CD8-positive, alpha-beta memory T cell (primary cell): ENCODE measurements at places on chromosomes 4 and X.

GRCh38 chr4:59060002-59060846, 1950.0 kb upstream of the IGFBP7 start:
- DNase-seq, result no peak
- H3K36me3 ChIP-seq, result no peaks in the 10 kb centered on the region
- no peak overlapping the region for H3K27ac ChIP-seq
- H3K4me3 ChIP-seq, result no peak overlapping the region

DNA sequence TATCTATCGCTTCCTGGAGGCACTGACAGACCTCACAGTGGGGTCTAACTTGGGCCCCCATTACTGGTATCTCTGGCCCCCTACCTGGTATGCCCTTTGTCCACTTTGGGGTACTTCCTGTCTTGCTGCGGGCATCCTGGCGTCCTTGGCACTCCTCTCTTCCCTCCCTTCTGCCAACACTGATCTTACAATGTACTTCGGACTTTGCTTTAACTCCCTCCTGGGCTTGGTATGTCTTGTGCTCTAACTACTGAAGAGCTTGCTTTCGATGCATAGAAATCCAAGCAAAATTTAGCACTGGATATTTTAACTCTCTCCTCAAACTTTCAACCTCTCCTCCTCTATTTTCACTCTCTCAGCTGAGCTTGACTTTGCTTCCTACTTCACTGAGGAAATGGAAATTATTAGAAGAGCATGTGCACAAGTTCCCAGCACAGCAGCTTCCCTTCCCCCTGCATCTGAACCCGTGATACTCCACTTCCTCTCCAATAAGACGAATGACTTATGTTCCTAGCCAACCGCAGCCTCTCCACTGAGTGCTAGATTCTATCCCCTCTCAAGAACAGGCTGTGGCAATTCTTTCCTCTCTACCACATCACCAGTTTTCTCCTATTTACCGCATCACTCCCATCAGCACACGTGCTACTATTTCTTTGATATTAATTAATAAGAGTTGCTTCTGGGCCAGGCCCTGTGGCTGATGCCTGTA, 52.9 kb downstream of the SUPT20HL2 start:
- no peak for DNase-seq
- H3K4me1 ChIP-seq, result no peaks in the 10 kb centered on the region
- no peak overlapping the region for H3K27ac ChIP-seq
- no peaks in the 10 kb centered on the region for H3K36me3 ChIP-seq
- H3K4me3 ChIP-seq, result no peak overlapping the region

DNA sequence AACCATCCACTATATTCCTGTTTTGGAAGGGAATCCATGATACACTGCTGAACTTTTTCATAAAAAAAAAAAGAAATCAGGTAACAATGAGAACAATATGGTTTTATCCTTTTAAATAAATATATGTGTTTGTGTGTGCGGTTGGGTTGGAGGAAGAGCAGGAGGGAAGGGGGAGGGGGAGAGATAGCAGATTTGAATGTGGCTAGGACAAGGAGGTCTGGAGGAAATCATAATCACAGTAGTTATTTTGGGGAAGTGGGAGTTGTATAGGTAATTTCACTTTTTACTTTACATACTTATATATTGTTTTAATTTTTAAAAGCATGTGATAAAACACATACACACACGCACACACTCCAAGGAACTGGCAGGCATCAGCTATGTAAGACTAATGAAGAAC, 134.5 kb upstream of the MBNL3 start:
- no peak overlapping the region for H3K4me3 ChIP-seq
- no peaks in the 10 kb centered on the region for H3K36me3 ChIP-seq
- H3K27me3 ChIP-seq, result no peaks in the 10 kb centered on the region
- no peak for DNase-seq

GRCh38 chr4:109155682-109156283, 146.7 kb downstream of the COL25A1 start:
- DNase-seq, result no peak
- H3K4me1 ChIP-seq, result no peaks in the 10 kb centered on the region
- no peak overlapping the region for H3K27ac ChIP-seq
- no peaks in the 10 kb centered on the region for H3K27me3 ChIP-seq
- no peak overlapping the region for H3K4me3 ChIP-seq

- H3K36me3 ChIP-seq, result no peaks in the 10 kb centered on the region
- H3K4me1 ChIP-seq, result no peaks in the 10 kb centered on the region
- H3K27ac ChIP-seq, result no peak overlapping the region
- H3K27me3 ChIP-seq, result no peaks in the 10 kb centered on the region
- H3K4me3 ChIP-seq, result no peak overlapping the region
Measured at GRCh38 chr4:3257103-3257555, 8.2 kb downstream of the MSANTD1 start.

- H3K4me3 ChIP-seq, result no peak overlapping the region
- no peaks in the 10 kb centered on the region for H3K36me3 ChIP-seq
- H3K4me1 ChIP-seq, result no peaks in the 10 kb centered on the region
- DNase-seq, result no peak
Measured at GRCh38 chr4:48467891-48468290, 15.3 kb upstream of the SLC10A4 start.

DNA sequence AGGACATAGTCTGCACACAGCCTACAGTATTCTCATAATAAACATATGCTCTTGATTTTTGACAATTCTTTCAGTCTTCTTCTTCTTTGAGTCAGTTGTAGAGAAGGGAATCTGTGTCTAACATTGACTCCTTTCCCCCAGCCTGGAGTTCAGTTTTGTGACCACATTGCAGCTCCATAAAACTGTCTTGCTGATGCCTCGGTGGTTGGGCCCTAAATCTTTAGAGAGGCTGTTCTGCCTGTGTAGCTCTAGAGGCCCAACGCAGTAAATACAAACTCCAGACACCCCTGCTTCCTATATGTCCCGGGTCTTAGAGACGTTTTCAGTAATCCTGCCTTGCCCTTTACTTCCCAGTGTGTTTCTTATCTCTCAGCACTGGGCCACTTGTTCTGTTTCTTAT, 639.5 kb upstream of the AADAT start:
- DNase-seq, result no peak
- H3K4me3 ChIP-seq, result no peak overlapping the region
- H3K27me3 ChIP-seq, result no peaks in the 10 kb centered on the region
- no peak overlapping the region for H3K27ac ChIP-seq

GRCh38 chr4:37662251-37662650, 23.9 kb downstream of the RELL1 start:
- H3K36me3 ChIP-seq, result no peaks in the 10 kb centered on the region
- DNase-seq, result no peak
- H3K4me1 ChIP-seq, result peaks cover 13% of the 10 kb centered on the region
- no peaks in the 10 kb centered on the region for H3K27me3 ChIP-seq
- no peak overlapping the region for H3K27ac ChIP-seq

GRCh38 chr4:8832113-8832915, 39.3 kb downstream of the HMX1 start:
- H3K36me3 ChIP-seq, result no peaks in the 10 kb centered on the region
- no peaks in the 10 kb centered on the region for H3K4me1 ChIP-seq
- no peak overlapping the region for H3K4me3 ChIP-seq
- no peaks in the 10 kb centered on the region for H3K27me3 ChIP-seq
- DNase-seq, result no peak

- DNase-seq, result no peak
- no peaks in the 10 kb centered on the region for H3K36me3 ChIP-seq
- no peaks in the 10 kb centered on the region for H3K27me3 ChIP-seq
Measured at GRCh38 chr4:123767806-123768205, 371.2 kb downstream of the SPRY1 start.

DNA sequence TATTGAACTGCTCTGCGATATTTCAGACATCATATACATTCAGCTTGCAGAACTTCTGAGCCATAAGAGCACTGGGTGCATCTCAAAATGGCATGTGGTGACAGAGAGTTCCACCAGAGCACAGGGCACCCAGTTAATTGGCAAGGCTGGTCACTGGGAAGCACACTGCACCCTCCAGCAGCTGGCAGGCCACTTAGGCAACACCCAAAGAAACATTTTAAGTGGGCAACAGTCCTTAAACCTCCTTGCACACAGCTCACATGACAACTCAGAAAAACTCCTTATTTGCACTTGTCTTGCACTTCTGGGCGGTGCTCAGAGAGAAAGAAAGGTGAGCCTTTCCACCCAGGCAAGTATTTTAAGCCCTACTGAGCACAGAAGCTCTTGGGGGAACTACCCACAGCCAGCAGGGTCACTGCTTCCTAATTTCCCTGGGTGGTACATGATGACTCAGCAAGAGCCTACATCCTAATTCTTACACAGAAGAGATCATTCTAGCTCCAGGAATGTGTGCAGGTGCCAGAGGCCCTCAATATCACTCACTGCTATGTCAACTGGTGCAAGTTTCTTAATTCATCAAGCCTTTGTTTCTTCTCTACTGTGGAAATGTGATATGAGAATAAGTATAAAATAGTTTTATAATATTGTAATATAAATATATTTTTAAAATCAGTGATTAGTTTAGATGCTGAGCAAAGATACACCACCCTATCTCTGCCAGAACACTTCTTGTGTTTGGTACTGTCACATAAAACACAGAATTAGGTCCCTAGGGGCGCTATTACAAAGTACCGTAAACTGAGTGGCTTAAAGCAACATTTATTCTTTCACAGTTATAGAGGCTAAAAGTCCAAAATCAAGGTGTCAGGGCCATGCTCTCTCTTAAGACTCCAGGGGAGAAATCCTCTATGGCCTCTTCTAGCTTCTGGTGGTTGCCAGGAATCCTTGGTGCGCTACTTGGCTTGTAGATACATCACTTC, 155.1 kb upstream of the PPARGC1A start:
- no peak overlapping the region for H3K4me3 ChIP-seq
- H3K27ac ChIP-seq, result no peak overlapping the region
- DNase-seq, result no peak
- H3K4me1 ChIP-seq, result no peaks in the 10 kb centered on the region

- no peaks in the 10 kb centered on the region for H3K4me1 ChIP-seq
- no peak for DNase-seq
- H3K27ac ChIP-seq, result no peak overlapping the region
- H3K36me3 ChIP-seq, result no peaks in the 10 kb centered on the region
- no peaks in the 10 kb centered on the region for H3K27me3 ChIP-seq
Measured at GRCh38 chrX:10470009-10470408, 150.4 kb downstream of the MID1 start.

DNA sequence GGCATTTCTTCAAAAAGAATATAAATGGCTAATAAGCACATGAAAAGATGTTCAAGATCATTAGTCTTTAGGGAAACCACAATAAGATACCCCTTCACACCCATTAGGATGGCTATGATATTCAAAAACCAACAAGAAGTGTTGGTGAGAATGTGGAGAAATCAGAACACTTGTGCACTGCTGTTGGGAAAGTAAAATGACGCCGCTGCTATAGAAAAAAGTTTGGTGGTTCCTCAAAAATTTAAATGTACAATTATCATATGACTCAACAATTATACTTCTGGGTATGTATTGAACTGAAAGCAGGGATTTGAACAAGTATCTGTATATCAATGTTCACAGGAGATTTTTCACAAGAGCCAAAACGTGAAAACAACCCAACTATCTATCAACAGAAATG, 29.4 kb upstream of the NEUROG2 start:
- no peak for DNase-seq
- H3K36me3 ChIP-seq, result no peaks in the 10 kb centered on the region
- no peaks in the 10 kb centered on the region for H3K27me3 ChIP-seq
- no peaks in the 10 kb centered on the region for H3K4me1 ChIP-seq

DNA sequence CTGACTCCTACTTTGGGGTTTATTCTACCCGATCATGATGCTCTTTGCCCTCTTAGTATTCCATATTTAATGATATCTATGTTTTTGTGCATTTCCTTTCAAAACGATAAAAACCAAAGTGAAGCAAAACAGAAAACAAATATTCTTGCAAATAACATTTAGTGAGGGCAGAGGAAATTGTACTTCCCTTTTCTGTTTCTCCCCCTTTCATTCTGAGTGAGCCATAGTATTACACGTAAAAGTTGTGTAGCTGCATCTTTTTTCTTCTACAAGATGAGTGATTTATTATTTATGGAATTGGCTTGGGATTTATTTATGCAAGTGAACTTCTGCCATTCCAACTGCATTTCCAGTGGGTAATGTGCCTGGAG, 109.9 kb downstream of the AFF2 start:
- H3K4me3 ChIP-seq, result no peak overlapping the region
- no peak for DNase-seq
- H3K4me1 ChIP-seq, result no peaks in the 10 kb centered on the region
- H3K27me3 ChIP-seq, result no peaks in the 10 kb centered on the region

DNA sequence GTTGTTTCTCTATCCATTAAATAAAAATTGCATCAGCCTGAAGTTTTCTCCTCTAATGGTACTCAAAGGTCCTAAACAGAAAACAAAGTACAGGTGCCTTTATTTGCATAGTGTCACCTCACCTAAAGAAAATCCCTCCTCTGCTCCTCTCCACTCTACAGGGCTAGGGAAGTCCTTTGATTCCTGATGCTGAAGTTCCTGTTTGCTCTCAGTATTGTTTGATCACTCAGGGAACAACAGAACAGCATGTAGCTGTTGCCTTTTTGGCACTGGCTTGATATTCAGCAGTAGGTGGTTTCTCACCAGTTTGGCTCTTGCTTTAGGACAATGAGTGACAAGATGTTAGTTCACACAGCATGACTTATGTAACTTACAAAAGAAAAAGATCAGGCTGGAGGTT, 156.2 kb upstream of the SLC7A11 start:
- no peak overlapping the region for H3K27ac ChIP-seq
- H3K27me3 ChIP-seq, result no peaks in the 10 kb centered on the region
- no peaks in the 10 kb centered on the region for H3K4me1 ChIP-seq
- H3K4me3 ChIP-seq, result no peak overlapping the region
- no peak for DNase-seq
- no peaks in the 10 kb centered on the region for H3K36me3 ChIP-seq

GRCh38 chr4:153197301-153197700, 6.9 kb upstream of the TRIM2 start:
- DNase-seq, result no peak
- no peak overlapping the region for H3K4me3 ChIP-seq
- H3K4me1 ChIP-seq, result no peaks in the 10 kb centered on the region
- no peaks in the 10 kb centered on the region for H3K27me3 ChIP-seq

DNA sequence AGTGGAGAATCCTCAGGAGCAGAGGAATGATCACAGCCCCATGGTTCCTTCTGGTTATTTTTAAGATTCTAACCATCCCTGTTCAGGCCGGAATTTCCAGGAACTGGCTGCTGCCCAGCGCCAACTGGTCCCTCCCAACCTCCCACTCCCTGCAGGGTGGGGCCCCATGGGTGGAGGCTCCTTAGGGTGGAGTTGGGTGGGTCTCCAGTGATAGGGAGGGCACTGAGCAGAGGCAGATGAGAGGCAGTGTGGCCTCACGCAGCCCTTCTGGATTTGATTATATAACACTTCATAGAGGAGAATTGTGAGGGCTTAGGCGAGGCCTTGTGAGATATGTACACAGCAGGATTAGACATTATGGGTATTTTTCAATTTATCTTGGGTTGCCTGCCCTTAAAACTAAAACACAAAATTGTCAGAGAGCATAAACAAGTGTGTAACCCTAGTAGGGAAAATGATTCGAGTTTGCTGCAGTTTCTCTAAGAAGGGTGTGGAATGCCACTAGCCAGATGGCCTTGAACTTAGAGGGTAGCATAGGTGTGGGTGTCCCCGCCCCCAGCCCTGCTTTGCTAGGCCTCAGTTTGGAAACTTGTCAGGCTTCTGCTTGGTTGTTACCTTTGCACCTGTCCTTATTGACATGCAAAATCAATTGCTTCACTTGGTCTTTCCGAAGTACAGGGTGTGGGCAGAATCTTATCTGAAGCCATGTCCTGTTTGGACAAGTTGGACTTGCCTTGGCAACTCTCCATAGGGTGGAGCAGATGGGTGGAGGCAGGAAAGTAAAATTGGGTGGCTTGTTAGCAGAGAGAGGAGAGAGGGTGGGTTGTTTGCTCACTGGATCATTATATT, 9.4 kb downstream of the KLF3 start:
- no peaks in the 10 kb centered on the region for H3K36me3 ChIP-seq
- DNase-seq, result peak; percentile 27
- peaks cover 97% of the 10 kb centered on the region for H3K4me1 ChIP-seq
- no peaks in the 10 kb centered on the region for H3K27me3 ChIP-seq
- H3K4me3 ChIP-seq, result peak overlapping the region; percentile 25
